ENCODE measurements at places on chromosomes 2 and 18.

DNA sequence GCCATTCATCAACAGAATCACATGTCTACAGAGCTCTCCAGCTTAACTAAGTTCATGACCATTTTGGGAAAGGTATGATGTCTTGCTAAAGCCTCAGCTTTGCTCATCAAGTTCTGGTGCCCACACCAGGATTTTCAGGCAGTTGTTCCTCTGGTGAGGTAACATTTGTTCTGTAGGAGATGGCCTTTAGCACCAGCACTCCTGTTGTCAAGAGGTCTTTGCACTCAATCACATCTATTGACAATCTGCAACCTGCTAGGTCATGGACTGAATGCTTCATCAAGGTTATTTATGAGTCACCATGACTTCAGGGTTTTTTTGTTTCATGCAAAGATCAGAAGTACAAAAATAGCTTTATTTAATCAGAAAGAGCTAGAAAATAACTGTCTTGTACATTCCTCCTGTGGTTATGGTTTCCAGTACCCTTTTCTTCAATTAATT, 36.6 kb upstream of the VIT start:
- DNase-seq, result no peak

DNA sequence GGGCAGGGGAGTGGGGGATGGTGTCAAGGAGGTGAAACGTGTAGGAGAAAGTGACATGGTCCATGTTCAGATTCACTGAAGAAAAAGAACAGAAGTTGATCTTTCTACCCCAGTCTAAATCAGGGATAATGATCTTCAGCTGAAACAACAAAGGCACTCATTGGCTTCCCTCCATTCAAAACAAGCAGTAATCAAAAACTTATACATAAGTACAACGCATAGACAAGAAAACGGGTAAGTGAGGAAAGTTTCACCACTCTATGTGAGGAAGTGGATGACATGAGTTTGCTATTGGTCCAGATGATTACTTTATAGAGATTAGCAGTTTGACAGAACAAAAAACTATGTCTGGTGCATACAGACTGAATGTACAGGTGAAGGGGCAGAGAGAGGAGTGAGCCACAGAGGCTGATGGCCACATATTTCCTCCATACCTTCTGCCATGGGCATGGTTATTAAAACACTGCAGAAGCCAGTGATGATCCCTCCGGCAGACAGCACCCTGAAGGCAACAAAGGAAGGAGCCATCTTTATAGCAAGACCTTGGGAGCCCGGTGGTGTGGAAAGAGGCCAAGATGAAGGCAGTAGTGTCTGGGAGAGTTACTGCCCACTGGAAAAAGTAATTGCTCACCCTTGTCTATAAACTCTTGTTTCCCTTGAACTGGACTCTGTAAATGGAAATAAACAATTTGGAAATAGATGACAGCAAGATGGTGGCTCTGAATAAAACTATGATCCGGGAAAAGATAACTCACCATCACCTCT, 57.7 kb downstream of the SLC25A12 start:
- DNase-seq, result no peak

DNA sequence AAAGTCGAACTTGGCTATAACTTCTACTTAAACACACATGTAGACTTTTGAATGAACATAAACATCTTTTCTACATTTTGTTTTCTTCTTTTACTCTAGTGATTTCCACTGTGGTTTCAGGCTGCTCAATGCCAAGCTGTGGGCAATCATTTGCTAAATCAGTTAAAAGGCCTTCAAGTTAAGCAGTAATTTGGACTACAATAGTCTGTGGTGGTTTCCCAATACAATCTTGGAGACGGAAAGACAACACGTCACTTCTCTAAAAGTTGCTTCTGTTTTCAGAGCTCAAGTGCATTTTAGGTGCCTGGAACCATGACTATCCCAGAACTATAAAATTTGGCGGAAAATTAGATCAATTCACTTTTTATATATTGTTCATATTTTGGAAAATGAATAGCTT, 69.4 kb downstream of the TXNL1 start:
- DNase-seq, result no peak

GRCh38 chr2:53969285-53969967, 1.4 kb downstream of the PSME4 start:
- no peak for DNase-seq

DNA sequence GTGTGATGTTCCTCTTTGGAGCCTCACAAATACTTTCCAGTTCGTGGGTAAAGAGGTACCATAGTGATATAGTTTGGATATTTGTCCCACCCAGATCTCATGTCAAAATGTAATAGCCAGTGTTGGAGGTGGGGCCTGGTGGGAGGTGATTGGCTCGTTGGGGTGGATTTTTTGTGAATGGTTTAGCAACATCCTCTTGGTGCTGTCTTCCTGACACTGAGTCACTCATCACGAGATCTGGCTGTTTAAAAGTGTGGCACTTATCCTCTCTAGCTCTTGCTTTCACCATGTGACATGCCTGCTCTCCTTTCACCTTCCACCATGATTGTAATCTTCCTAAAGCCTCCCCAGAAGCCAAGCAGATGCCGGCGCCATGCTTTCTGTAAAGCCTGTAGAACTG, 3.0 kb upstream of the CCDC93 start:
- DNase-seq, result no peak

DNA sequence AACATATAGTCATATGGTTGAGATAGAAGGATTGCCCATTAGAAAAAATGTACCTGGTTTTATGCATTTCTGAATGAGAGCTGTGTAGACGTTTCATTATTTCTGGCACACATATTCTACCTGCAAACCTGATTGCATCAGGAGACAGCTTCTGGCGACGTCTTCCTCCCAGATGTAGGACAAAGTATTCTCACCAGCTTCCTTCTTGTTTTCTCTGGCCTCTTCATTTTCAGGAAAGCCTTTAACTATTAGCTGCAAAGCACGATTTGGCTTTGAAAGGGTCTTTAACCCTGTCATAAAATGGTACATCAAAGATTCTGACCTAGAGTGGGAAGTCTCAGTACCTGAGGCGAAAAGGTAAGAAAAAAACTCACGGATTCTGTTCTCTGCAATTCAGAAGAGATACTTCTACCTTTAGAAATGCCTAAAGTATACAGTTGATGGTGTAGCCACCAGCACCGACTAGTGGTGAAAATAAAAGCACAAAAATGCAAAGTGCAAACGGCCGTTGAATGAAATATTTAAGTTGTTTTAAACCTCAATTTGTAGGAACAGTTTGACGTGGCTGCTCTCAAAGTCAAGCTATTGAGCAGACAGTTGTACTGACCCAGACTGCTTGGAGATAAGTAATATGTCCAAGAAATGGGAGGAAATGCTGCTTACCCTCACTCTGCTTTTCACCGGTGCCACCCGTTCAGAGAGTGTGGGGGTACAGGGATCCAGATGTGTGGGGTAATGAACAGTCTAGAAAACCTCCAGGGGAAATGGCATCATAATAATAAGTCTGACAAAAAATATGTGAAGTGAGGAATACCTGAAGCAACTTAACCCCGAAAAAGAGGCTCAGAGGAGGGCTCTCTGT, 20.2 kb downstream of the IL18RAP start:
- no peak for DNase-seq

DNA sequence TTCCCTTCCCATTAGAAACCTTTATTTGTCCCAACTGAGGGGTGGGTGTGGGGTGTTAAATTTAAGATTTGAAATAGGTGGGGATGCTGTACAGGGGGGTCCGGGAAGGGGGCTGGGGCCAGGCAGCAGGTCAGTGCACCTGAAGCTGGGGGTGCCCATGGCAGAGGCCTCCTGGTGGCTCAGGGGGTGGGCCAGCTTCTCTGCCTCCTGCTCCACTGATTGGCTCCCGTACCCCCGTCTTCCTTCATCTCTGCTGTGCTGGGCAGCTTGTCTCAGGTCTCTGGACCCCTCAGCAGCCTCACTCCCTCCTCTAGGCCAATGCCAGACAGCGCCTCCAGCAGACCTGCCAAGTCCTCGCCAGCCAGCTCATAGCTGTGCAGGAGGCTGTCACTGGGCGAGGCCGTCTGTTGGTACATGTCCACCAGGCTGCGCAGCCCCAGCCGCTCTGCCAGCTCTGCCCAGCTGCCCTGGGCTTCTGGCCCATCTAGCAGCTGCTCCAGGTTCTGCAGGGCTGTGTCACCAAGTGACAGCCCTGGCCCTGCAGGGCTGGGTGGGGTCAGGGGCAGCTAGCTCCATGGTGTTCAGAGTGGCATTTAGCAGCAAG, 2.0 kb upstream of the ANKRD62 start:
- DNase-seq, result no peak

DNA sequence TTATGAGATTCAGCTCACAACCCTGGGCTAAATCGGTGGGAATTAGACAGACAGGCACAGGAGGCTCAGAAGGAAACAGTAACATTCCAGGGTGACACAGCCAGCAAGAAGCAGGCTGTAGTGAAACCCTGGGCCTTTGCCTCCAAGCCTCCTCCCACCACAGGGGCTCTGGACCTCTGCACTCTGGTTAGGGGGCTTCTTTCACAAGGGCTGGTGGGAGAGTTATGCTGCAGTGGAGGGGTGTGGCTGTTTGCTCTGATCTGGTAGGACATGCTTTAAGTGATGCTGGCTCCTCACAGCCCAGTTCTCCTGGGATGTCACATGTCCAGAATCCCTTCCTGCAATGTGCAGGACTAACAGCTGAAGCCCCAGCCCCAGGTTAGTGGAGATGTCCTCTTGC, 109.9 kb downstream of the TGFA start:
- no peak for DNase-seq

GRCh38 chr2:180238729-180239128, 231.6 kb upstream of the CWC22 start:
- no peak for DNase-seq

DNA sequence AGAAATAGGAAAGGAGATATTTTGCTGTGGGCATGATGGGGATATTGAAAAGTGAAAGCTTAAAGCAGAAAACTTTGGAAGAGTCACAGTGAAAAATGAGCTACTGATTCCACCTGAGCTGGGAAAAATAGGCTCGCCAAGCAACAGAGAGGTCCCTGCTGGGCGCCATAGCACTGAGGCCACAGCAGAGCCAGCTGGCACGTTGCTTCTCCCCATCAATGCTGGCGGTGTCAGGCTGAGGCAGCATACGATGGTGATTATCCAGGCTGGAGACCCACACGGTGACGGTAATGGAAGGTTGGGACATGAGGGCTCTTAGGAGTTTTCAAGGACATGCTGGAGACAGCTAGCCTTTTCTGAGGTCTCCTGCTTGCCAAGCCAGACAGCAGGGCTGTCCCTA, 25.8 kb upstream of the DTNB start:
- no peak for DNase-seq

- DNase-seq, result no peak
Measured at GRCh38 chr2:100855084-100855483, 35.1 kb downstream of the NPAS2 start.

DNA sequence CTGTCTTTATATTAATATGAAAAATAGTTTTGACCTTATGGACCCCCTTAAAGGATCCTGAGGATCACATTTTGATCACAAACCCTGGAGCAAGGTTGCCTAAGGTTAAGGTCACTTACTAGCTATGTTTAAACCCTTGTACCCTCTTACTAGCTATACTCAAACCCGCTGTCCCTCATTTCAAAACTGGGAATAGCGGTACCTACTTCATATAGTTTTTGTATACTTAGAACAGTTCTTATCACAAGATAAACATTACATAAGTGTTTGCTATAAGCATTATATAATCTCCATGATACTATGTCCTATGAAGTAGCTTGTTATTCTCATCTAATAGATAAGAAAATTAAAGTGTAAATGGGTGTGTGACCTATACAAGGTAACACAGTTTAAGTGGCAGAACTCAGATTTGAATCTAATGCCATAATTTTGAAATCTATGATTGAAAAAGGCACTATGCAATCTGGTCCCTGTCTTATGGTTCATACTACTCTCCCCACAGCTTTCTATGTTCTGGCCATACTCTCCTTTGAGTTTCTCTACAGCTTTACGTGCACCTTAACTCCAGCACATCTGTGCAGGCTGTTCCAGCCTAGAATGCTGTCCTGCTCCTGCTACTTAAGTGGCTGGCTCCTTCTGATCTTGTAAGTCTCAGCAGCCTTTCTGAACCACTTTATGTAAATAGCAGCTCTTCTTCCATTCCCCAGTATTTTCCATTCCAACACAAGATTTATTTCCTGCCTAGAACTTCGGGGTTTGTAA, 30.4 kb downstream of the HYCC2 start:
- no peak for DNase-seq

DNA sequence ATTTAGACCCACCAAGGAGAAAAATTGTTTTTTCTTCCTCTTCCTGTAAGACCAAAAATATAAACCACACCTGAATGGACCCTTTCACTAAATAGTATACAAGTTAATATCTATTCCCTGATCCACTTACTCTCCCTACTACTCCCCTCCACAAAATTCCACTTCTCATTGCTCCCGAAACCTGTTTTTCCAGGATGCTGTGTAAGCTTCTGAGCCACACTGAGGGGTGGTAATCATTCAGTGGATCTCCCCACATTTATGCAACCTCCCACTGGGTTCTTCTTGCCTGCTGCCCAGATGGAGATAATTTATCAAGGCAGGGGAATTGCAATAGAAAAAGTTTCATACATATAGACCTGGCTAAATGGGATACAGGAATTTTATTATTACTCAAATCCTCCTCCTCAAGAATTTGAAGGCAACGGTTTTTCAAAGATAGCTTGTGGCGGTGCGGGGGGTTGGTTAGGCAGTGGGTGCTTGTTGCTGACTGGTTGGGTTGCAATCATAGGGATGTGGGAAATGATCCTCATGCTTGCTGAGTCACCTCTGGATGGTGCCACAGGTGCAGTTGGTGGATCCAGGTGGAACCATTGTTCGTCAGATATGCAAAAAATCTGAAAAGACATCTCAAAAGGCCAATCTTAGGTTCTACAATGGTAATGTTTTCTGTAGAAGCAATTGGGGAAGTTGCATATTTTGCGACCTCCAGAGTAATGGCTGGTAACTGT, 970.3 kb downstream of the CNTNAP5 start:
- DNase-seq, result no peak

DNA sequence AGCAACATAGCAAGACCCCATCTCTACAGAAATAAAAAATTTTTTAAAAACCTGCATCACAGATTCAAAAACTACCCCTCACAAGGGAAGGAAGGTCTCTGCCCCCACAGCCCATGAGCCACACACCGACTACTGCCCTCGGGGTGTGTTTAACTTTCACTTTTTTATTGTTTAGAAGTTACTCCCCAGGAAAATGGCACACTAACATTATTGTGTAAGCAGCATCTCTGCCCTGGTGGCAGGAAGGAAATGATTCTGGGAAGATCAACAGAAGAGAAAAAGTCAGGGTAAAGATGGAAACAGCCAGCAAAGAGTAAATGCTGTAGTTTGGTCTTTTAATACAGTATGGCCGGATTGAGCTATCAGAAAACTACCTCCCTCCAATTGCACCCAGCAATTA, 21.9 kb downstream of the TRABD2A start:
- no peak for DNase-seq

- DNase-seq, result no peak
Measured at GRCh38 chr2:55547001-55547400, 27.5 kb downstream of the CFAP36 start.

GRCh38 chr2:74496997-74497776, 2.2 kb downstream of the LBX2 start:
- DNase-seq, result no peak

- DNase-seq, result no peak
Measured at GRCh38 chr2:232363784-232364615, 14.6 kb upstream of the ALPP start.
